ENCODE measurements at places on chromosomes 5 and 9.
A peak's percentile ranks its signal among the peaks of the same experiment; 100 is the strongest.

GRCh38 chr9:132365986-132366385, 11.2 kb upstream of the SETX start:
- no peak for DNase-seq

GRCh38 chr5:131482617-131483016, 152.4 kb downstream of the RAPGEF6 start:
- no peak for DNase-seq

DNA sequence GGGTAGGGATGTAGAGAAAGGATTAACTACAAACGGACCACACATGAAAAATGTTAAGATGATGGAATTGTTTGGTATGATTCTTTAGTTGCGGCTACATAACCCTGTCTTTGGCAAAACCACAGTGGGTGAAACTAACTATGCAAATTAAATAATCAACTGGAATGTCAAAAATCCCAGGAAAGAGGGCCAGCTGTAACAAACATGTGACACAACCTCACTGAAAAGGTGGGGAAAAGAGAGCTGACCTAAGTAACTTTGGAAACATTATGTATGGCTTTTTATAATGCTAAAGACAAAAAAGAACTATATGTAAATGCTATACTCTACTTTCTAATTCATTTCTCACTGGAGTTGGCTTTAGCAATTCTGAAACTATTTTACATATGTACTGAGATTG, 252.0 kb downstream of the MRPS30 start:
- DNase-seq: no peak

DNA sequence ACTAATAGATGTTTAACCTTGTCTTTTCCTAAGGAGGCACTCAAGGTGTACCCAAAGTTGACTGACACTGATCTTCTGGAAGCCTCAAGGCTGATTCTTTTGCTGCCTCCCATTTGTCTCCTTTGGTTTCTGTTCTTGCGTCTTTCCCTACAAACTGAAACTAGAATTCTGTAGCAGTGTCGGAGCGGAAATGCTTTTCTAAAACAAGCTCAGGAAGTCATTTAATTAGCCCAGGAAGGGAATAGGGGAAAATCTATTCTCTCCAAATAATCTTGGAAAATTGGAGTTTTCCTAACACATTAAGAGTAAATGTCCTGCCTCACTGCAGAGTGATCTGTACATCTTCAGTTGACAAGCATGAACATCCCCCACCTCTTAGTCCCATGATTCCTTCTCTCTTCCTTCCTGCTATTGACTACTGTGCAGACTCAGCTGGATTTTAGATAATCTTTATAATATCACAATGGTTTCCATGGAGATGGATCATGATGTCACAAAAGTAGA, 182.7 kb downstream of the NR3C1 start:
- peak; percentile 38 for DNase-seq

DNA sequence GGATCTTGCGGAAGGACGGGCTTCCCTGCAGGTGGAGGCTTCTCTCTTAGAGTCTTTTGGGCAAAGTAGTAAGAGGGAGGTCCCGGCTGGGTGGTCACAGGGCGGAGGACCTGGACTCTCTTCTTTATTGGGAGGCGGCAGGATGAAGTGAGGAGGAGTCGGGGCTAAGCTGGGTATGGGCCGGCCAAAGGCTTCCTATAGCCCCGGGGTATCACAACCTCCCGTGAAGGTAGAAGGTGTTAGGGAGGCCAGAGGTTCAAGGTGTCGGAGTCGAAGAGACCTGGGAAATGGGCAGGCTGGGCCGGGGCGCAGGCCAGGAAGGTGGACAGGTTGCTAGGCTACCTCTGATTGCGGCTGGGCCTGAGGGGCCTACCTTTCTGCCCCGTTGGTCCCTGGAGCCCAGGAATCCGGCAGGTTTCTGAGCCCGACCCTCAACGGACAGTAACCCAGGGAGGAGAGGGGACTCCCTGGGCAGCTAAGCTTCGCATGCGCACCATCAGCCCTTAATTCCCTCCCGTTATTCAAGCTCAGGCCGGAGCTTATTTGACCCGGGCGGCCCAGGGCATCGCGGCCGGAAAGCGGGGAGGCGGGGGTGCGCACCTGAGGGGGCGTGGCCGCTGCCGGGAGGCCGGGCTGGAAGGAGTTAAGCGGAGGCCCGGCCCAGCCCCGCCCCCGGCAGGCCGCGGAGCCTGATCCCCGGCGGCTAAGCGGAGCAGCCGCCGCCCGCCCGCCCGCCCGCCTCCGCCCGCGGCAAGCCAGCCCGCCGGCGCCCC, at the start of gene TESK1:
Gene TESK1 (plus strand): TSS at position 685 of the 773 bp plus-strand sequence. CDS start 358 bp downstream, outside the sequence.
- DNase-seq: peak; percentile 81

GRCh38 chr5:132052520-132052919, 7.9 kb upstream of the IL3 start:
- DNase-seq: no peak

DNA sequence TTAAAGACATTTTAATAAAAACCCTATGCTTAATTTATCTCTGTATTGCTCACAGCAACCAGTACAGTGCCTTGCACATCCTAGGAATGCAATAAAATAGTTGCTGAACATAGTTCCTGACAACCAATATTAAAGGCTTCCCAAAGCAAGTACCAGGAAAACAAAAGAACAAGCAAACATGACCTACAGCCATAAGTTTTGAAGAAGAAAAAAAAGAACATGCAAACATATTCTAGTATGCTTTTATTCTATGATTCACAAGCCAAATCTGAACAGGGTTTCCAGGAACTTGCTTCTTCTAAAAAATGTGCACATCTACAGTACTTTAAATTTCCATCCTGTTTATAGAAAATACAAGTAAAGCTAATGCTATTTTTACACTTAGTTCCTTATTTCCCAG, 4.5 kb downstream of the CEMIP2 start:
- DNase-seq: peak; percentile 66

DNA sequence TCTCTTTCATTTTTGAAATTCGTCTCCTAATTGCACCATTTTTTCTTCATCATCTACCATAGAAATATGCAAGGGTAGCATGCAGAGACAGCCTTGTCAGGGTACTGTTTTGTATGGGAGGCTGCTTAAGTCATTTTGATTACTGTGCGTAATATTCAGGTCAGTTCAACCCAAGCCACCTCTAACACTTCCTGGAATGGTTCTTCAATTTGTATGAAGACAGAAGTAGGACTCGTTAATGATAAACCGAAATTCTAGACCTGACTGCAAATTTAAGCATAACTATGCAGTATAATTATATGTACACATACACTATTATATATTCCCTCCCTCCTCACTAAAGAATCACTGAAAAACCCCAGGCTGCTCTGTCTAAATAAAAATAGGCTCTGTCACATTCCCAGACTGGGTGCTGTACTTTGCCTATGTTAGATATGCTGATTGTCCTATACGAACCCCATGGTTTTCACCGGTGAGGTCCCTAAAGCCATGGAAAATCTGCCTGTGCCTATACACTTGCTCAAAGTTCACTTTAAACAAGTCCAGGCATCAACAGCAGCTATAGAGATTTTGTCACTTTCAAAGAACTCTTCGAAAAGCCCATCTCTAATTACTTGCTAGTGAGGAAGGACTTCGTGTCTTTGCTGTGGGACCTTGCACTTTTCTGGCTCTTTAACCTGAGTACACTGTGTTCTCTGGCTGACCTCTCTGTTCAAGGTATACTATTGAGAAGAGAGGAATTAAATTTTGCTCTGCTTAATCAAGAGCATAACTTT, 352.1 kb upstream of the CD180 start:
- DNase-seq: no peak

DNA sequence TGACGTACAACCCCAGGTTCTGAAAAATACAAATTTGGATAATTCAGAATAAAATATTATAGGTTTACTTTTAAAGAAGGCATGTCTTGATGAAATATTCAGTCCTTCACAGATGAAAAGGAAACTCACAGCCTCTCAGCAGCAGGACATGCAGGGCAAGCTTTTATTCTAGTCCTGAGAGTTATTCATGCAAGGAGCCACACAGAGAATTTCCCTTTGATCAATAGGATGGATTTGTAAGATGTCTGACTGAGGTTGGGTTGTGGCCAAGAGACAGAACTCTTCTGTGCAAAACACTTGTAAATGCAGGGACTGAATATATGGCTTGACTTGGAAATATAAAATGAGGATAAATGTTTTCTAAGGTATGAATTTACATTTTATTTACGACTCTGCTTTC, 48.8 kb upstream of the TBCA start:
- no peak for DNase-seq

GRCh38 chr5:151093476-151093889, 12.6 kb upstream of the TNIP1 start:
- DNase-seq: peak; percentile 74

DNA sequence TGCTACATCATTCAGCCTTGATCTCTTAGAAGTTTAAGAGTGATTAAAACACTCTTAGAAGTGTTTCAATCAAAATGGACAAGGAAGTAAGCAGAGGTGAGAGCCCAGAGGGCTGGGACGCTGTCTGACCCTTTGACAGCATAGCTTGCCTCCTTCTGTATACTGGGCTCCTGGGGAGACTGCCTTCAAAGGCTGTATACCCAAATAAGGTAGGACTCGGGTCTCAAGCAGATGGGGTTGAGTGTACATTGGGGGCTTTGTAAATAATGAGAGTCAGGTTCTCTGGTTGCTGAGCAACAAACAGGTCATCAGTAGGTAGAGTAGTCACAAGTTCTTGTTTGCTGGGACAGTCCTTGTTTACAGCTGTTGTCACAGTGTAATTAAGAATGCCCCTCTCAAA, 97.1 kb downstream of the PJA2 start:
- DNase-seq: no peak

GRCh38 chr5:2607598-2607997, 143.9 kb downstream of the IRX2 start:
- DNase-seq: no peak

- no peak for DNase-seq
Observed at GRCh38 chr9:12826924-12827565, 52.2 kb downstream of the LURAP1L start.

- no peak for DNase-seq
Observed at GRCh38 chr5:176614805-176615478, 5.0 kb upstream of the GPRIN1 start.

GRCh38 chr5:88833371-88834130, 49.4 kb downstream of the MEF2C start:
- peak; percentile 73 for DNase-seq

DNA sequence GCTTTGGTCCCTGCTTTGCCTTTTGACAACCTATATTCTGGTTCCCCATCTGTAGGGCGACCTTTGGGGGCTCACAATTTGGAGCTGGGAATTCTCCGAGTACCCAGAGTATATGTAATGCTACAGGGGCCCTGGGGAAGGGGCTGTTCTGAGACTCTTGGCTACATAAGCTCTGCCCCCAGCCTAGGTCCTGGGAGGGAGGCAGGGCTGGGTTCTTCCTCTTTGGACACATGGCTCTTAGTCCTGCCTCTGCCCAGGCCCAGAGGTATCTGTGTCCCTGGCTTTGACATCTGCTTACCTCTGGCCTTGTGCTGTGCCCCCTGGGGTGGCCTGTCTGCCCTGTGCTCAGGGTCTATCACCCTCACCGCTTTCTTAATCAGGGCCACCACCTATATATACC, 181.6 kb downstream of the CACNA1B start:
- no peak for DNase-seq

GRCh38 chr9:37880916-37881479, 22.9 kb downstream of the SLC25A51 start:
- no peak for DNase-seq

- peak; percentile 90 for DNase-seq
Observed at GRCh38 chr5:154189819-154190594, 526 bp upstream of the GALNT10 start.

GRCh38 chr9:76686756-76687155, 77.5 kb upstream of the PCA3 start:
- DNase-seq: no peak

- no peak for DNase-seq
Observed at GRCh38 chr5:104942735-104943134, 1380.1 kb upstream of the NUDT12 start.

DNA sequence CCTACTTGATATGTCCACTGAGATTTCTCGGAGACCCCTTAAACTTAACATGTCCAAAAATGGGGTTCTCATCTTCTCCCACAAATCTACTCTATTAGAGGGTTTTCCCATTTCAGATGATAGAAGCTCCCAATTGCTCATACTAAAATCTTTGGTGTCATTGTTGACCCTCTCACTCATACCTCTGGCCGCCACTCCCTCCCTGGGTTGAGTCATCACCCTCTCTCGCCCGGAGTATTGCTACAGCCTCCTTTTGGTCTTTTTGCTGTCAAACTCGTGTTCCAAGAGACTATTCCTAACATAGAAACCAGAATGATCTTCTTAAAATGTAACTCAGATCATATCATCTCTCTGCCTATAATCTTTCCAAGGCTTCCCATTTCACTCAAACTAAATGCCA, 91.0 kb upstream of the GNAQ start:
- no peak for DNase-seq

DNA sequence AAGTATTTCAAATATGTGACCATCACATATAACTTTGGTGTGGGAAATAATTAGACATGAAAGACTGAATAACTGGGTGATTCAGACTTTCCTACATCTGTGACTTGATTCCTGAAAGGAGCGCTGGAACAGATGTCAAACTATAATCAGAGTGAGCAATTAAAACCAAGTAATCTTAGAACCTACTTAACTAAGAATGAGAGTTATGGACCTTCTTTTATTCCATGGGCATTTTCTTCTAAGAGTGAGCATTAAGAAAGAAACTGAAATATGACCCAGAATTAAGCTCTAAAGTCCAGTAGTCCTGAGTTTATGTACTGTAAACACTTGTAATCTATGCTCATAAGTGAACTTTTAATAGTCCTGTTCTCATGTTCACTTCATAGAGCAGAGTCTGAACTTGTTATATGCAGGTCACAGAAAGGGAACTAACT, 68.4 kb downstream of the PAM start:
- DNase-seq: no peak

DNA sequence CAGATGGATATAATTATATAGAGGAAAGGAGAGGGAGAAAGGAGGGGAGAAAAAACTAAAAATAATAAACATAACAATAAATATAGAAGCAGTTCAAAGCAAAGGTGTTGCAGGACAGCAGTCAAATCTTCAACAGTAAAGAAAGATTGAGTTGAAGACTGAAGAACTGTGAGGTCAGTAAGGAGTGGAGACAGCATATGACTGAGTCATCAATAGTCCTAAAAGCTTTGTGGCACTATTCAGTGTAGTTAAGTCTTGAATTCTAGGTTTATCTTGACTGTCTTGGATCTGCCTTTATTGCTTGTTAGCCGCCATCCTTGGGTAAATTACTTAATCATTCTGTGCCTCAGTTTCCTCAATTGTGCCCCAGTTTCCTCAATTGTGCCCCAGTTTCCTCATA, 137.0 kb downstream of the MRPS30 start:
- no peak for DNase-seq

GRCh38 chr9:125421166-125421565, 159.5 kb downstream of the GAPVD1 start:
- DNase-seq: no peak

GRCh38 chr9:107294756-107295155, 11.7 kb downstream of the RAD23B start:
- DNase-seq: no peak

Data from suppressor macrophage (primary cell).